Osteocyte (in vitro differentiated cells): ENCODE measurements at places on chromosomes 4 and X.

DNA sequence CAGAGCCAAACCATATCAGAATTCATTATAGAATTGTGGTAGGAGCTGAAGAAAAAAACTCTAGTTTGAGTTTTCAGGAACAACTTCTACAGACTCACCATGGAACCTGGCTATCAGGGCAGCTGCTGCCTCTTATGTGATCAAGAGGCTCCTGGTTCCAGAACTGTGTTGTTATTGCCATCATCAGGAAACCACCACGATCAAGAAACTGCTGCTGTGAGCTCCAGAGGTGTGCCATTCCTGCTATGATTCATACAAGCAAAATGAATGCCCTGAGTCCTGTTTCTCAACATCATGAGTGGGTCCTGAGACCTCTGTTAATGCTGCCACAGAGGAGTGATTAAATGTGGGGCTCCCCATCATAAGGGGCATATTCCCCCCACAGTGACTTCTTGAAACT lies 43.7 kb downstream of the TASL start:
- no peak for DNase-seq

GRCh38 chr4:145285928-145286327 lies 105.5 kb upstream of the OTUD4 start:
- no peak for DNase-seq

DNA sequence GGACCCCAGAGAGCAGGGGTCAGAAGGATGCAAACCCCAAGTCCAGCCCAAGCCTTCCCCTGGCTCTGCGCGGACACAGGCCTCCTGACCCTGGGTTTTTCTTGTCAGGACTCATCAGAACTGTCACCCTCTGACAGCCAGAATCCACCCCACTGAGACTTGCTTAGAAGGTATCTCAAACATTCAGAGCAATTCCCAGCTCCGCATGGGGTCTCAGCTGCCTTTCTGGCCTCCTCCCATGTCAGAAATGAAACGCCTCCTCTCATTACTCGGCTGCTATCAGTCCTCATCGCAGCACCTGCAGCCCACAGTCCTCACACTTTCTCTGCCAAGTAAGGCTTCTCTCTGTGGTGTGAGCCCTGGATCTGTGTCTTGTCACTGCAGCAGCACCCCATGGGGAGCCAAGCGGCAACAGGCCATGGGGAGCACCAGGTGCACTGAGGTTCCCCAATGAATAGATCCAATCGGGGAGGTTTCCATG lies 97.8 kb downstream of the WFS1 start:
- no peak for DNase-seq

DNA sequence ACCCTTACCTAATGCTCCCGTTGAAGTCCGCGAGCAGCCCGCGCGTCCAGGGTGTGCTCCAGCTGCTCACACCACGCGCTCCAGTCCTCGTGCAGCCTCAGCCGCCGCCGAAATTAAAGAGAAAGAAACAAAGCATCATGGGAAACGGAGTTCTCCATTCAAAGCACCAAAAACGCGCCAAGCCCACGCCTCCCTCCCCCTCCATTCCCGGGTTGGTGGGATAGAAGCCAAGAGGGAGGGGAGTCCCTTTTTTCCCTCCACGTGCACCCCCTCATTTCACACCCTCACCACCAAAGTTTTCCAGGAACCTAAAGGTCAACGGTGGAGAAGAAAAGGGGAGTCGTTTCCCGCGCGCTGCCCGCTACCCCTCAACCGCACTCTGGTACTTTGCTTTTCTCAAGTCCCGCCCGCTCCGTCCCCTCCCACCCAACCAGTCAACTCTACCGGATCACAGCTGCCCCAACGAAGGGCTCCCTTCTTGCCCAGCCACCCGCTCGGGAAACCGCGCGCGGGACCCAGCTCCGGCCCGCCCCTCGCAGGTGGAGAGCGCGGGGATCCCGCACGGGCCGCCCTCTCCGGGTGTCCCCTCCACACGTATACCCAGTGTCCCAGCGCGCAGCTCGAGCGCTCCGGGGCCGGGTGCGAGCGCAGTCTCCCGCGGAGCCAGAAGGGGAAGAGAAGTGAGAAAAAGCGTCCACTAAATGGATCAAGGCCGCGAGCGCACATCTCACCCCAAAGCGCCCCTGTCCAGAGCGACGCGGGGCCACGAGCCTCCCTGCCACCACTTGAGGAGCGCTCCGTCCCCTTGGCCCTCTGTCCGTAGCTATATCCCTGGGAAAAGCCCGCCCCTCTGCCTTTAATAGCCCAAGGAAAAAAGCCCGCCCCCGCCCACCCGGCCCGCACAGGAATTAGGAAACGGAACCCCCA lies 65.1 kb upstream of the CCDC160 start:
- DNase-seq = no peak

DNA sequence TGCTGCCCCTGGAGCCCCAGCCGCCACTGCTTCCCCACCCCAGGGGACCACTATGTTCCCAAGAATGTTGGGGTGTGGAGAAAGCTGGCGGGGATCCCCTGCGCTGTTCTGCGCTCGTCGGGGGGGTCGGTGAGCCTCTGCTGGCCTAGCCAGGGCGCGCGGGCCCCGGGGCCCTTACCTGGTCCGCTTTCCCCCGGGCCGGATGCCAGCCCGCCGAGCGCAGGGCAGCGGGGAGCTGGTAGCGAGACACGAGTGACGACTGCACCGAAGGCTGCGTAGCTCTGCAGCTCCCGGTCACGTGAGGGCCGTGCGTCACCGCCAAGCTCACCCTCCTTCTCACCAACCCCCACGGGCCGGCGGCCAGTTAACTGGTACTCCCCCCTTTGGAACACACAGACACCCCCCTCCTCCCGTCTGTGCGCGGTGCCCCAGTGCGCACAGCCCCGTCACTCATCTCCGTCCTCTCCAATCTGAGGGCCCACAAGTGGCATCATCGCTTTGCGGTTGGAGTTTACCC lies at the start of gene BEX1:
Gene BEX1, minus strand, starts transcription at position 254 of the 517 bp plus-strand sequence. CDS start 897 bp downstream, outside the sequence.
- DNase-seq = no peak

DNA sequence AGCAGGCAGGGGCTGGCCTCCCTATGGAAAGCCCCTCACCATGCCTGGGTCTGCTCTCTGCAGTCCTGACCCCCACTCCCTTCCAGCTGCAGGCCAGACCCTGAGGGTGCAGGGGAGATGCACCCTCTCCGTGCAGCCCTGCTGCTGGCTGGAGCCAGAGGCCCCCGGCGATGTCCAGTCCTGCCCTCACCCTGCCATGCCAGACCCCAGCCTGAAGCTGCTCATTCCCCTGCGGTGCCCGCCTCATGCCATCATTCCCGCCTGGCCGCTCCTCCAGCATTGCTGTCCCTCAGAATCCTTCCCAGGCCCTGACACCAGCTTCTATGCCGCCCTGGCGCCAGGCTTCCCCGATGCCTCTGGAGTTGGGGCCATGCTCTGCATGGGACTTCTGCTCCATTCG lies 72.4 kb downstream of the SORCS2 start:
- no peak for DNase-seq

DNA sequence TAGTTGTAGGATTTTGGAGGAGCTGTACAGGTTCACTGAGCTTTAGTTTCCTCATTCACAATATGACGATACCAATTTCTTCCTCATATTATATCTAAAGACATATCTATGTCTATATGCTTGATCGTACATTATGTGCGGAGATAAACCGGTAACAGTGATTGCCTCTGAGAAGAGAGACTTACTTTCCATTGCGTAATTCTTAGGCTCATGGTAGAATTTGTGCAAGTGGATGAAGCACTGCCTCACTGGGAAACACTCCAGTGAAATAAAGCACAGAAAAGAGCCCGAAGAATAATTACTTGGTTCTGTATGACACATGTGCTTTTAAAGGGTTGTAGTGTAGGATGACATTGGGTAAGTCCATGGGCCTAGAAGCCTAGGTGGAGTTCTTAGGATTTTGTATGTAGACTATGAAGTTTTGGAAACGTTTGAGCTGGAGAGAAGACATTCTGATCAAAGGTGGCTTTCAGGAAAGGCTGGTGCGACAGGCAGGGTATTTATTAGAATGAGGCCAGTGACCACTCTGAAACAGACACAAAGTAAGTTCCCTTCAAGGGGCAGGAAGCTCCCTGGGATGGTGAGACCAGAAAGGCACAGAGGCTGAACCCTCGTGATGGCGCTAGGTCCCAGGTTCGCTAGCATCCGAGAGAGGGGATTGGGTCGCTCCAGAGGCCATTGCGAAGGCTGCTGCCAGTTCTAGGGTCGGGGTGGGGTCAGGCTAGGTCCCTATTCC lies 649 bp upstream of the VBP1 start:
- no peak for DNase-seq

DNA sequence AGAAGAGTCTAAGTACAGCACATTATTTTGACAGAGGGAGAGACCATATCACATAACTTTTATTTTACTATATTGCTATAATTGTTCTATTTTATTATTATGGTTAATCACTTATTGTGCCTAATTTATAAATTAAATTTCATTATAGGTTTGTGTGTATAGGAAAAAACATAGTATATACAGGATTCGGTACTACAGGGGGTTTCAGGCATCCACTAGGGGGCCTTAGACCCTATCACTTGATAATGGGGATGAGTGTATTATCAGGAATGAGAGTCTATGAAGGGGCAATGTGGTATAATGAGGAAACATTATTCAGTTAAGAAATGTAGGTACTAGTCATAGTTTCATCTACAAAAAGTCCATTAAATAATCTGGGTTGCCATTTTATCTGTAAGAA lies 833.1 kb downstream of the C4orf33 start:
- no peak for DNase-seq

- no peak for DNase-seq
These were observed 172.2 kb downstream of the PPARGC1A start for GRCh38 chr4:23717528-23718248.

GRCh38 chr4:90990284-90990683 lies 863.1 kb downstream of the CCSER1 start:
- no peak for DNase-seq

GRCh38 chr4:142549726-142550463 lies 296.2 kb downstream of the INPP4B start:
- DNase-seq = no peak

GRCh38 chrX:47583240-47583861 lies 1.1 kb downstream of the TIMP1 start:
- peak; percentile 82 for DNase-seq

DNA sequence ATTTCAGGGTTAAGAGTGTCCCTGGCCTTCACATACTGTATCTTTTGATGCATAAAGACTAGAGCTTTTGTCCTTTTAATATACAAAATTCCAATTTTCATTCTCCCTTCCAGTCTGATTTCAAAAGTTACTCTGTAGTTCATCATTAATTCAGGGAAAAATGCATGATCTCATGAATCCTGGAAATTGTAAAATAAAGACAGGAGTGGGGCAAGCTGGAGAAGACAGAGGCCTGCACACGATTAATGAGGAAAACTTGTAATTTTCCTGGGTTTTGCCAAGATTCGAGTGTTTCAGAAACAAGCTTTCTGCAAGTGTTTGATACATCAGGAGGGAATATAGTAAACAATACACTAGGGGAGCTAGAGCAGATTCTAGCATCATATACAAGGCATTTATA lies 947.9 kb downstream of the FAT4 start:
- DNase-seq = no peak

GRCh38 chr4:25107827-25108516 lies 52.3 kb downstream of the SEPSECS start:
- no peak for DNase-seq

GRCh38 chr4:168887809-168888208 lies 122.2 kb downstream of the CBR4 start:
- no peak for DNase-seq

GRCh38 chr4:80425124-80426100 lies 89.9 kb downstream of the CFAP299 start:
- DNase-seq = no peak

GRCh38 chrX:140572724-140573123 lies 67.9 kb upstream of the SOX3 start:
- no peak for DNase-seq

- no peak for DNase-seq
These were observed 179.3 kb downstream of the IL15 start for GRCh38 chr4:141815646-141816045.

DNA sequence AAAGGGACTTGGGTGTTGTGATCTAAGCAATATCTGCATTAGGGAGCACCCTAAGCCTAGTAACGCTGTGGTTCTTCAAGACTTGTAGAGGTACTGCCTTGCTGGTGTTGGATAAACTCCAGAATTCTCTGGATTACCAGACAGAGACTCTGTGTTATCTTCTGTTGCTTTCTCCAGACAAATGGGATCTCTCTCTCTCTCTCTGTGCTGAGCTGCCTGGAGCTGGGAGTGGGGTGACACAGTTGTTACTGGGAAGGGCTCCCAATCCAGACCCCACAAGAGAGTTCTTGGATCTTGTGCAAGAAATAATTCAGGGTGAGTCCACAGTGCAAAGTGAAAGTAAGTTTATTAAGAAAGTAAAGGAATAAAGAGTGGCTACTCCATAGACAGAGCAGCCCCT lies 48.8 kb downstream of the MCUB start:
- no peak for DNase-seq

- DNase-seq = no peak
These were observed 2284.8 kb downstream of the ARAP2 start for GRCh38 chr4:33959519-33959918.

GRCh38 chrX:79270401-79270800 lies 96.7 kb downstream of the ITM2A start:
- no peak for DNase-seq

GRCh38 chr4:94665500-94666404 lies 92.0 kb upstream of the BMPR1B start:
- DNase-seq = no peak

DNA sequence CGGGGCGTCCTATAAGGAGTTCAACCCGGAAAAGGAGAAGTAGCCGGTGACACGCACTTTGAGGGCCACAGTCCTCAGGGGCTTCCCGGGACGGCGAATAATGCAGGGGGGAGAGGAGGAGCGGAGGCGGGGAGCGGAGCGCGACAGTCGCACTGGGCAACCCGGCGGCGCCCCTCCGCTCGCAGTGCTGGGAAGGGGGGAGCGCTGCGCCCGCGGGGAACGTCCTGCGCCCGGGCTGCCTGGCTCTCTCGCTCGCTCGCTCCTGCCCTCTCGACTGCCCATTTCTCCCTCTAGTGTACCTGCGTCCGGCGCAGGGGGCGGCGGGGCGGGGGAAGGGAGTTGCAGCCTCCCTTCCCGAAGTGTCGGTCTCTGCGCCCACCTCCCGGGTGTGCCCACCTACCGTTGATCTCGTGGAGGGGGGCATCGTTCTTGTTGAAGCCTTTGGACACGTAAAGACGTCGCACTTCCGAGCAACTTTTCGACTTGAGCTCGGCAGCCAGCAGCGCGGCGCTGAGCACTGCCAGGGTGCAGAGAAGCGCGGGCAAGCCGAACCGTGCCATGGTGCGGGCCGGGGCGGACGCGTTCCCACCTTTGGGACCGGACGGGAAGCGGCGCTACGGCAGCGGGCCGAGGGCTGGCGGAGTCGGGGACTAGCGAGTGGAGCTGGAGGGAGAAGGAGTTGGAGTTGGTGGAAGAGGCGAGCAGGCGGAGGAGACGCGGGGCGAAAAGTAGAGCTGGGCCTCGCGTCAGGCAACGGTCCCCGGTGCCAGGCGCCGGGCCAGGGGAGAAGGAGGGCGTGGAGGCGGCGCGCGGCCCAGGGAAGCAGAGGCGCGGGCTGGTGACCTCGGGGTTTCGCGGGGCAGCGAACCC lies 648 bp downstream of the GPC4 start:
- DNase-seq = peak; percentile 85

GRCh38 chr4:77127837-77128621 lies 29.0 kb upstream of the CCNG2 start:
- DNase-seq = no peak
